ENCODE measurements at places on chromosomes 7 and 10. TPM values are rescaled to one million over a fixed set of nuclear protein-coding genes. Genes with fewer than 3 reads are reported as not detected.

NRBF2 gene
- total RNA-seq = 30.2 TPM

DNA sequence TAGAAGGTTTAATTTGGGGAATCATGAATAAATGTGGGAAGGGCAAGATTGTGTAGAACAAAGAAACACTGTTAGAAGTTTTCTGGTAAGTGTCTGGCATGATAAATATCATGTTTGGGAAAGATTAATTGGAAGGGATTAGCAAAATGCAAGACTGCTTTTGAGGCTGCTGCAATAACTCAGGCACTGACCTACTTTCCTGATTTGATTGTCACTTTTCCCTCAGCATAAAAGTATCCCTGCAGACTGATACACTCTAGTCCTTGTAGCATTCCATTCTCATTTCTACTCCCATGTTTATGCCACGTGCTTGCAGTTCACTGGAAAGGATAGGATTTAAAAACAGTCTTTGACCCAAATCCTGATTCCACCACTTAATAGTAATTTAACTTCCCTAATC is 303.3 kb upstream of the SEMA3A start:
- DNase-seq = no peak

- no peak for DNase-seq
Measured at GRCh38 chr7:7867846-7868571, 100.6 kb upstream of the GLCCI1 start.

MINDY4 gene
- 3.3 TPM for total RNA-seq

DNA sequence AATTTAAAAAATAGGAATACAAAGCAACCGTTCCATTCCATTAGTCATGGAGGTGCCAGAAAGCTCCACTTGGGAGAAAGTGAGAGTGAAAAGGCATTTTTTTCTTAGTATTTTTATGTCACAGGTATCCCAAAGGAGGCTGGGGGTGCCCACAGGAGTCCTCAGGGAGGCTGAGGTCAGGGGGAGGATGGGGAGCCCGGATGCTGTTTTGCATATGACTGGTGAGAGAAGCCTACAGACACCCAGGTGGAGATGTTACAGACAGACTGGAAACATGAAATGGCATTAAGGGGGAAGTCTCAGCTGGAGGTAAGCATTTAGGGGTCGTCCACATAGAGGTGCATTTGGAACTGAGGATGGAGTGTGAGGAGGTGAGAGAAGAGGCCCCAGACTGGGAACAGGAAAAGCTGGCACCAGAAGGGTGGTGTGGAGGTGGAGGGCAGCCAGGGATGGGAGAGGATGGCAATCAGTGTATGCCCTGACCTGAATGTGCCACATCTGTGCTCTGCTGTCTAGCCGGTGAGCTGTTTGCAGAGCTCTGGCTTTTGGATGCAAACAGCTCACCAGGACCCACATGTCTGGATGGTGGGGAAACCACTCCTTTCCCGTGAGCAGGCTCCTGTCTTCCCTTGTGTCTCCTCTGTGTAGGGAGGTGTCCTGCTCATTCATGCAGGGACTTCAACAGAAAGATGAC is 101.1 kb downstream of the RAMP3 start:
- no peak for DNase-seq
